ENCODE measurements at places on chromosomes 1 and 21.

- no peak for DNase-seq
These were observed 25.5 kb downstream of the CD58 start for GRCh38 chr1:116545359-116545705.

DNA sequence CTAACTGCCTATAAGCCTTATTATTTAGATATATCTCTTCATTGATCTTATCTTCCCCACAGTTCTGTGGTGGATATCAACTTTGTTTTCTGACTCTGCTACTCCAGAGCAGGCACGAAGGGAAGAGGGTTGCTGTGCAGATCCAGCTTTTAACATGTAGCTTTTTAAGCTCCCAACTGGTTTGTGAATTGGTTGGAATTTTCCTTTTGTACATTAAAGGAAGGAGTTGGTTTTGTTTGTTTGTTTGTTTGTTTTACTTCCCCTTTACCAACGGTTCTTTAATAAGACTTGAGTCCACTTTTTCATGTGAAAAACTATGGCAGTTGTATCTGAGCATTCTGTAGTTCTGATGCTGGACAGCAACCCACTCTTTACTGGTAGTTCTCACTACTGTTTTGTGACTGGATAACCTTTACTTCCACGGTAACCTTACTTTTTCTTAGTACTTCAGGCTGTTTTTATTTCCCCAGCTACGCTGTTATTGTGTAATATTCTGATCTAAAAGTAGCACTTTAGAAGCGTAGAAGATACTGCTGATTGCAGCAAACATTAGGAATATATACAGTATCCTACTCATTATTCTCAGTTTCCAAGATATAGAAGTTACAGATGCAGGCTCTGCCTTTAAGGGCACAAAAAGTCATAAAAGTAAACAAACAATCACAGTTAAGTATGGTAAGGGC, 1.6 kb downstream of the GNPAT start:
- no peak for DNase-seq

- DNase-seq, result no peak
These were observed 10.0 kb upstream of the IRF6 start for GRCh38 chr1:209815931-209816341.

- DNase-seq, result no peak
These were observed 97.5 kb upstream of the KCNJ6 start for GRCh38 chr21:38013741-38014140.

GRCh38 chr1:1539310-1540089, 924 bp downstream of the TMEM240 start:
- no peak for DNase-seq

DNA sequence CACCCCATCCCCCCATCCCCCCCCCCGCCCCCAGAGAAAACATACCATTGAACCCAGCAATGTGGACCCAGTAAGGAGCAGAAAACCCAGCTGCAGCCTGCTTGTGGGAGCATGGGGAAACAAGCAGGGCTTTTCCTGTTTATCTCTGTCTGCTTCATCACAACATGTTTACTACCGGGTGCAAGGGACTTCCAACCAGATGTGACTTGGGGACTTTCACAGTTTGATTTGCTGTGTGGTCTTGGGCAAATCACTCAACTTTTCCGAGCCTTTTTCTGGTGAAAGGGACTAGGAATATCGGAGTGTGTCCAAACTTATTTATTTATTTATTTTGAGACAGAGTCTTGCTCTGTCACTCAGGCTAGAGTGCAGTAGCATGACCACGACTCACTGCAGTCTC, 3.2 kb downstream of the TMCC2 start:
- no peak for DNase-seq

GRCh38 chr1:41812453-41812852, 106.3 kb downstream of the HIVEP3 start:
- DNase-seq, result no peak

DNA sequence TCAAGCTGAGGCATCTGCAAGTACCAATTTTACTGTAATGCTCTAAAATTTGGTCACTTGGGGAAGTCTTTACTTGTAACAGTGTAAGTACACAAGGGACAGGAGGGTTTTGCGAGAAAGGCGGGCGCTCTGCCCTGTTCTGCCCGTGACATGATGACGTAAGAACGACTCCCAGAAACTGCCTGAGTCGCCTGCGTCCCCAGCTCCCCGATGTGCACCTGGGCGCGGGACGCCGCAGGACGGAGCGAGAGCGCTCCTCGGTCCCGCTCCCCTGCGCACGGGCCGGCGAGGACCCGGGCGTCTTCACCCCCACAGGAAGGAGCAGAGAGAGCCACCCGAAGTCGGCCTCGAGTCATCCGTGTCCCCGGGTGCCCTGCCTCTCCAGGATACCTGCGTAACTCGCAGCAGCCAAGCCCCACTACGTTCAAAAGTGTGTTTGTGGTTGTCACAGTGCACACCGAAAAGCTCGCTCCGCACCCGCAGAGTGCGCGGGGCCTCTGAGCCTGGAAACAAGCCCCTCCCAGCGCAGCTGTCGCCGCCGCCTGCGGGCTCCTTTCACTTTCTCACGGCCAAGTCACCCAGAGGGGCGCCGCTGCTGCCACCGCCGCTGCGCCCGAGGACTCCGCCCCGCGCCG, 3.3 kb upstream of the ZBTB18 start:
- no peak for DNase-seq

- DNase-seq, result no peak
These were observed 49.4 kb downstream of the NFIA start for GRCh38 chr1:61131716-61132115.

DNA sequence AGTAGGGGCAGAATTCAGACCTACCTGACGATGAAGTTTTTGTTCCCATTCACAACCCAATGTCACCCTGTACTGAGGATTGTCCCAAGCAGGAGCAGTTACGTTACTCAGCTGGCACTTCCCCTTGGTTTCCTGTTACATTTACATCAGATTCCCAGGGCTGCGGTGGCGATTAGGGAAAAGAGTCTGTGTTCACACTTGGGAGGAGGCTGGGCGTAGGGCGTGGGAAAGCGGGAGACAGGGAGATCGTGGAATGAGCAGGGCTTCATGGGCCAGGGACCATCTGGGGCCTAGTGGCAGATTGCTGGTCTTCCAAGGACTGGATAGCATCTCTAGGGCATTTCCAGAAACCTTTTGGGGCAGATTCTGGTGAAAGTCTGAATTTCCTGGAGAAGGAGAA, 39.0 kb downstream of the TBX19 start:
- no peak for DNase-seq

DNA sequence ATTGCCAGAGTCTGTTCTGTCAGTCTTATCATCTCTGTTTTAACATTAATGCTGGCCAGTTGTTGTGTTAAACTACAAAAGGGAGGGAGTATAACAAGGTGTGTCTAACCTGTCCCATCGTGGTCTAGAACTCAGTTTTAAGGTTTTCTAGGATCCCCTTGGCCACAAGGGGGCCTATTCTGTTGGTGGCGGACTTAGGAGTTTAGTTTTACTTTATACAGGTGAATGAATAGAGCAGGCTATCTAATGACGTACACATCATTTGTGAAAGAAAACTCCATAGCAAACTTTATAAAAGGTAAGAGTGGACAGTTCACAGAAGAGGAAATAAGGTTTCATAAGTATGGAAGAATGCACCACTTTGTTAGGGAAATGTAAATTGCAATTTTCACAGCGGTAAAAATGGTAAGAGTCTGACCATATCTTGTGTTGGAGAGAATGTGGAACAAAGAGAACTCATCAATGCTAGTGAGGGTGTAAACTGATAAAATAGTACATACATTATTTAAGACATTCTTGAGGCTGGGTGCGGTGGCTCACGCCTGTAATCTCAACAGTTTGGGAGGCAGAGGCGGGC, 2.5 kb upstream of the ATF6 start:
- DNase-seq, result peak; percentile 25

GRCh38 chr21:43301409-43302061, 125.4 kb downstream of the SIK1 start:
- DNase-seq, result no peak

GRCh38 chr21:33572350-33572749, 16.1 kb downstream of the DONSON start:
- DNase-seq, result no peak

- no peak for DNase-seq
These were observed 1.2 kb downstream of the TAL1 start for GRCh38 chr1:47230692-47231300.

- DNase-seq, result no peak
These were observed 35.4 kb upstream of the BCL10 start for GRCh38 chr1:85311818-85312217.

DNA sequence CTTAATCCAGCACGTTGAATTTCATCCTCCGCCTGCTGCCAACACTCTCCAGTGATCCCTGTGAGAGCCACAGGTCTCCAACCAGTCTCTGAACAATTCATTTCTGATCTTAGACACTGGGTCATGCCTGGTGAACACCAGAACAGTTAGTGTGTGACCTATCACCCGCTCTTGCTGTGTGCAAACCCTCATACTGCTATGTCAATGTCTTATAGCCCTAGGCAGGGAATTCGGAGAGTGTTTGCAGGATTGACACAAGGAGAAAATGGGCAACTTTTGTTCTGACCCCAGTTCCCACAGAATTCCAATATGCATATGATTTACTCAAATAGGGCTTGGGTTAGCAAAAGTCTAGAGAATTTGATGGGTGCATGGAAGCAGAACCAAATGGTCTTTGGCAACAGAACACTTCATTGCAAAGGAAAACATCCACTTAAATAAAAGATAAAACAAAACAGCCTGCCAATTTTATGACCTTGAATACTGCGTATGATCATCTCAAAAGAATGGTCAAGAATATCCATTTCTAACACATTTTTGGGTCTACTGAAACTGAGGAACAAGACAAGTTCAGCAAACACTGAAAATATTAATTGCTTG, 23.0 kb upstream of the GUCA2B start:
- DNase-seq, result no peak

- no peak for DNase-seq
These were observed at the start of gene P3R3URF for GRCh38 chr1:46176211-46176865. Gene P3R3URF (minus strand): TSS chr1:46176488. CDS start chr1:46176471, 17 bp downstream.

DNA sequence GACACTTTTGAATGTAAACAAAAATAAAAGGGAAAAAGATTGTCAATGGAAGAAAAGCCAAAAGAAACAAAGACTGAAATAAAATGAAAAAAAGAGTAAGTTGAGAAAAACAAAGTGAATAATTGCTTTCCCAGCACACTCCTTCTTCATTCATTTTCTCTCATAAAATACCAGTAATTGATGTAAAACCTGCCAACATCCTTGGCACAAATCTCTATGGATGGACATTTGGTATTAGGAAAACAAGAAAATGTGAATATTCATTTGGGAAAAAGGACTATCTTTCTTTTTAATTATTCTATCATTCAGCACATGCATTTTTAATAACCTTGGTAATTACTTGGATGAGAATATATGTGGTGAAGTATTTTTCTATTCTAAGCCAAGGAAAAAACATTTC, 204.4 kb upstream of the TNR start:
- no peak for DNase-seq

DNA sequence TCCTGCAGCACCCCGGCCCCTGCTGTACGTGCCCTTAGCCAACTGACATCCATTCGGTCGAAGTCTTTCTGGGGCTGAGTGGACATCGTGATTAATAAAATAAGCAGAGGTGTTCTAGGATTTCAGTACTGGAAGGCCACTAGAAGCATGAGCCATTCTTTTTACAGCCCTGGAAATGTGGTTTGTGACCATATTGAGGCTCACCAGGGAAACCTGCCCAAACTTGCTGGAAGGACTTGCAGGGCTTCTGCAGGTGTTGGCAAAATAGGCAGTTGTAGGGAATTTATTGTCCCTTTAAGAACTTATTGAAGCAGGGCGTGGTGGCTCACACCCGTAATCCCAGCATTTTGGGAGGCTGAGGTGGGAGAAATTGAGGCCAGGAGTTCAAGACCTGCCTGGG, 80.8 kb downstream of the DOP1B start:
- no peak for DNase-seq

- no peak for DNase-seq
These were observed 59.8 kb upstream of the PLA2G4A start for GRCh38 chr1:186768906-186769305.

- DNase-seq, result no peak
These were observed 199.4 kb downstream of the RPS6KC1 start for GRCh38 chr1:213250446-213250845.

- no peak for DNase-seq
These were observed 156.5 kb upstream of the ZNHIT6 start for GRCh38 chr1:85864727-85865126.
